ENCODE measurements at places on chromosomes 5 and 9.
A peak's percentile ranks its signal among the peaks of the same experiment; 100 is the strongest.

DNA sequence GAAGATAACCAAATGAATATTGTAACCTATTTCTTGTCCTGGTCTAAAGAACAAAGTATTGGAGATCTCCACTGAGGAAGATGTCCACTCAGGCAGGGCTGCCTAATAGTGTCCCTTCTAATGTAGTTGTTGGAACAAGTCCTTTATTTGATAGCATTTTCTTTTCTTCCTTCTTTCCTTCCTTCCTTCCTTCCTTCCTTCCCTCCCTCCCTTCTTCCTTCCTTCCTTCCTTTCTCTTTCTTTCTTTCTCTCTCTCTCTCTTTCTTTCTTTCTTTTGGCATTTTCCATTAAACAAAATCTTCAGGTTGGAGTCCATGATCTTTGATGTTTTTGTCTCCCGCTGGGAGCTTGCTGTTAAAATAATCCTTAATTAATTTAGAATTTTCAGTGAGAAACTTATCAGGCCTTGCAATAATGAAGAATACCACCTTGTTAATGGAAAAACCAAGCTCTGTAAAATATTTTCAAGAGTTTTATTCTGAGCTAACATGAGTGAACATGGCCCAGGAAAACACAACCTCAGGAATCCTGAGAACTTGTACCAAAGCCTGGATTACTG lies 43.5 kb upstream of the TENT2 start:
- no peak for DNase-seq

- DNase-seq: no peak
These were observed 17.5 kb downstream of the TLE1 start for GRCh38 chr9:81671880-81672280.

DNA sequence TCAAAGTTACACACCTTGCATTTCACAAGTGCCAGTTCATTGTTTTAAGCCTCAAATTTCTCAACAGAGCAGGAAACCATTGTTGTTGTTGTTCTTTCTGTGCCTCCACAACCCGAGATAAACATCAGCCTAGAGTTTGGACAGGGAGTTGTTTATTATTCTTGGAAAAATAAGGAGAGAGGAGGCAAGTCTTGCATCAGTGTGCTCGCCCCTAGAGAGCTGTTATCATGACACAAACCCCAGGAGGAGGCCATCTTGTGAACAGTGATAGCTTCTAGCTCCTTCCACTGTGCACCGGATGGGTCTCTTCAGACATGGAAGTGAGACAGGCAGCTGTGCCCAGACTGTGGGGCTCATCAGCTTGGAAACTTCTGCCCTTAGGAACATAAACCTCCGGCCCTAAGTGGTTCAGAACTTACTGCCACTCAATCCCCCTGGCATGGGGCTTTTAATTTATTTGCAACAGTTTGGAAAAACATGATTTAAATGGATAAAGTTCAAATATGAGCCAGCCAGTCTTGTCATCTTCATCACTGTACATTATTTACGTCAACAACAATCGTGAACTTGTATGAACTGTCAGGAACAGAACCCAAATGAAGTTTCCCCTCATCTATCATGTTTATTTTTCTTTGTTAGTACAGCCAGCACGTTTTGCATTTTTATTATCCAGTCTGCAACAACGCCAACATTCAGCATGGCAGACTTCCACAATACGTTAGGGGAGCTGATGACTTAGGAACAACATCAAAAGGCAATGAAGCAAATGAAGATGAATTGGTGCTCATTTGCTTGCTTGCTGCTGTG lies 181.7 kb upstream of the S1PR3 start:
- DNase-seq: no peak

- DNase-seq: no peak
These were observed 87.6 kb downstream of the PCDH1 start for GRCh38 chr5:141790630-141791029.

- DNase-seq: no peak
These were observed 13.6 kb upstream of the PHF19 start for GRCh38 chr9:120890320-120891244.

GRCh38 chr9:127529671-127530070 lies 78.4 kb downstream of the LRSAM1 start:
- no peak for DNase-seq

- DNase-seq: no peak
These were observed 98.0 kb downstream of the HSD17B3 start for GRCh38 chr9:96203867-96204501.

DNA sequence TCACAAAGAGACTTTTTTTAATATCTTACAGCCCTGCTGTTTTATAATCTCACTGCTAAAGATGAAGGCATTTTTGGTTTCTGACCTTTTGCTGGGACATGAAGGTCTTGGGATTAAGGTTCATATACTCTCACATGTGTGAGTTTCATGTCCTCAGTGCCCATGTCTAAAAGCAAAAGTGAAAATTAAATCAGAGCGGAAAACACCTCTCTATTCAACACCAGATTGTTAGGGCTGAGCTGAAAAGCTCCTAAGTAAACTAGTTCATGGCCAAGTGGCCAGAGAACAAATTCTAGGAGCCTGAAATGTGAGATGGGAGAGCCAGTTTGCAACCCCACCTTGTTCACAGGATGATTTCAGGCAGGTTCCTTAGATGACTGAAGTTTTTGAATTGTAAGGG lies 110.9 kb downstream of the GRIA1 start:
- DNase-seq: no peak

DNA sequence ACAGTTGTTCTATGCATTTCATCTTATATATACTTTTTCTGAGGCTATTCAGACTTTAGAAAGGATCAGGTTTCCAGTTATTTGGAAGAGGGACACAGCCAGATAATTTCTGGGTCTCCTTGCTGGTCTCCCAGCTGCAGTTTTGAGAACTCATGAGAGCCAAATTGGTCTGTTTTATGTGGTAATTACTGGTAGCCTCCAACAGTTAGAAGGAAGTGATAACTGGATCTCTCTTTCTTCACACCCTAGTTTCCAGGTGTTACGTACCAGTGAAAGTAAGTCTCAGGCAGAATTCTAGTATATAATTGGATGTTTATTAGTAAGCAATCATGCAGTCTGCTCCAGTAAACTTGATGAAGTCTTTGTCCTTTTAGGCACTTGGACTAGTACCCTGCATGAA lies 63.2 kb upstream of the RPS23 start:
- no peak for DNase-seq

DNA sequence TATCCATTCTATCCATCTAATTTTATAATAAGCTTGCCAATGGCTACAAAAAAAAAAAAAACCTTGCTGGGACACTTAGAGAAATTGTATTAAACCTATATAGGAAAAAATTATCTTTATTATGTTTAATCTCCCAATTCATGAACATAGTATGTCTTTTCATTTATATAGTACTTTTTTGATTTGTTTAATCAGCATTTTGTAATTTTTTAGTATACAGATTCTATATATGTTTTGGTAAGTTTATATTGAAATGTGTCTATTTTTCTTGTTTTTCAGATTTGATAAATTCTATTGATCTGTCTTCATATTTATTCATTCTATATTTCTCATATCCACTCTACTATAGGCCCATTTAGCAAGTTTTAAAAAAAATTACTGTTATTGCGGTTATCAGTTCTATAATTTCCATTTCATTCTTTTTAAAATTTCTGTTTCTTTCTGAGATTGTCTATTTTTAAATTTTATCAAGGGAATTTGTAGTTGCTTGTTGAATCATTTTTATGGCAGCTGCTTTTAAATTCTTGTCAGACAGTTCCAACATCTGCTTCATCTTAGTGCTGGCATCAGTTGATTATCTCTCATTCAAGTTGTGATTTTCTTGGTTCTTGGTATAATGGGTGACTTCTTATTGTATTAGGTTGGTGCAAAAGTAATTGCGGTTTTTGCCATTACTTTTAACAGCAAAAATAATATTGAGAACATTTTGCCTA lies 170.1 kb upstream of the S1PR3 start:
- no peak for DNase-seq

- DNase-seq: no peak
These were observed 68.0 kb upstream of the POU5F2 start for GRCh38 chr5:93809430-93809829.

DNA sequence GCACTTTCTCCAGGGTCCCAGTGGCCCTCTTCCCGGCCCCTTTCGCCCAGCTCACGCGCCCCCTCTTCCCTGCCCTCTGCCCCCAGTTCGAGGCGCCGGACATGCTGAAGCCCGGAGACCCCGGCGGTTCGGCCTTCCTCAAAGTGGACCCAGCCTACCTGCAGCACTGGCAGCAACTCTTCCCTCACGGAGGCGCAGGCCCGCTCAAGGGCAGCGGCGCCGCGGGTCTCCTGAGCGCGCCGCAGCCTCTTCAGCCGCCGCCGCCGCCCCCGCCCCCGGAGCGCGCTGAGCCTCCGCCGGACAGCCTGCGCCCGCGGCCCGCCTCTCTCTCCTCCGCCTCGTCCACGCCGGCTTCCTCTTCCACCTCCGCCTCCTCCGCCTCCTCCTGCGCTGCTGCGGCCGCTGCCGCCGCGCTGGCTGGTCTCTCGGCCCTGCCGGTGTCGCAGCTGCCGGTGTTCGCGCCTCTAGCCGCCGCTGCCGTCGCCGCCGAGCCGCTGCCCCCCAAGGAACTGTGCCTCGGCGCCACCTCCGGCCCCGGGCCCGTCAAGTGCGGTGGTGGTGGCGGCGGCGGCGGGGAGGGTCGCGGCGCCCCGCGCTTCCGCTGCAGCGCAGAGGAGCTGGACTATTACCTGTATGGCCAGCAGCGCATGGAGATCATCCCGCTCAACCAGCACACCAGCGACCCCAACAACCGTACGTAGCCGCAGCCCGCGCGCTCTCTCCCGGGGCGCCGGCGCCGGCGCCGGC lies 1.0 kb downstream of the PRDM6 start:
- no peak for DNase-seq

DNA sequence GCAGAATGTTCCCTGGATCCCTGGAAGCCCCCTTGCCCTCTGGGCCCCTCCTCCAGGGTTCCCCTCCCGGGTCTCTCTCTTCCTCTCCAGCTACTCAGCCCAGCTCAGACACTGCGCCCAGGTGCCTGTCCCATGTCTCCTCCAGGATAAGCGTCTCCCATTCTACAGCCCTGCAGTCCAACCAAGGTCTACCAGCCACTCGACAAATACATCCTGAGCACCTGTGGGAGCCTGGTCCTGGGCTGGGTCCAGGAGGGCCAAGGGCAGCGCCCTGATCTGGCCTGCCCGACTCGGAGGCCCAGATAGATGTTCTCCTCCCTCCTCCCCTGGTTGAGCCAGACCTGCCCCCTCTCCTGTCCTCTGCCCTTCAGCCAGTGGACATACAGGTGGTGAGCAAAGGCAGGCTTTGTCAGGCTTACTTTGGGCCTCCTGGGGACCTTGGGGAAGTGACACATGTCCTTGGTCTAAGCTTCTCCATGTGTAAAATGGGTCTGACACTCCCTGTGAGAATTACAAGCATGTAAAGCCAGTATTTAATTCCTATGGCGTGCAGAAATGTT lies 1.4 kb downstream of the FLT4 start:
- no peak for DNase-seq

DNA sequence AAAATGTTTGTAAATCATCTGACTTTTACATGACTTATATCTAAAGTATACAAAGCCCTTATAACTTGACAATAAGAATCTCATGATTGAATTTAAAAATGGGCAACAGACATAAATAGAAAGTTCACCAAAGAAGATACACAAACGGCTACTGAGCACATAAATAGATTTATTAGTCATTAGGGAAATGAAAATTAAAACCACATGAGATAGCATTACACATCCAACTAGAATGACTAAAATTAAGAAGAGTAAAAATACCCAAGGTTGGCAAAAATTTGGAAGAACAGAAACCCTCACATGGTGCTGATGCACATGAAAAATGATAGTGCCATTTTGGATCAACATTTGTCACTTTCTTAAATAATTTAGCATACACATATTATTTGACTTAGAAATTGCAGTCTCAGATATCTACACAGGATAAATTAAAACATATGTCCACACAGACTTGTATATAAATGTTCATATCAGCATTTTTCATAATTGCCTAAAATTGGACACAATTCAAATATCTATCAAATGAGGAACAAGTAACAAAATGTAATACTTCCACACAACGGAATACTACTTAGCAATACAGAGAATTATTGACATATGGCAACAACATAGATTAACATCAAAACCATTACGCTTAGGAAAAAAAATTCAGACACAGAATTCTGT lies 359.1 kb upstream of the DAB2 start:
- no peak for DNase-seq

DNA sequence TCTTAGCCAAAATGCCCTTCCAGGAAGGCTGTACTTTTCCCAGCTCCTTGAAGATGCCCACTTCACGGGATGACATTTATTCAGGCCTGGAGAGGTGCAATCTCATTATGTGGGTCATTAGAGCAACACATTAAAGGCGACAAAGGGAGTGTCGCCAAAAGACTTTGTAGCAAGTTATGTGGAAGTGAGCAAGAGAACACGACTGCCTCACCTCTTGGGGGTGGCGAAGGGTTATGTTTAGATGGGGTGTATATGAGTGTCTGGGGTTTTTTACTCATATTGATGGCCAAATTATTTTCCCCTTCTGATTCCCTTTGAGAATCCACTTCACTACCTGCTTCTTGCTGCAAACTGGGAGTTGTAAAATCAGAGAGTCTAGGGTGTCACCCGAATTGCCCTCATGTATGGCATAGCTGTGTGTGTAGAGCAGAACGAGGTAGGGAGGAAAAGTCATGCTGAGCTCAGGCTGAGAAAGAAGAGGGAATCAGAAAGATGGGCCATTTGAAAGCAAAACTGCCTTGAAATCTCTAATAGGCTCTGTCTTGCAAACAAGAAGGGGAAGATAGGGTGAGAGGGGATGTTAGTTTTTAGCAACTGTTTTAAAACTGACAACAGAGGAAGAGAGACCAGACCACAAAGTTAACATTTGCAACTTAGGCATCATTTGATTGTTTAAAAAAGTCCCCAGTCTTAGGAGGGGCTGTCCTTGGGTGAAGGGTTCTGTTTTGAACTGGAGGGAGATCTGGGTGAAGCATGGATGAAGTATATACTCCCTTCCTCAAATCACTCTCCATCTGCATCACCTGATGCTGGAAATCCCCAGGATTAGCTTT lies 97.1 kb upstream of the IL12B start:
- DNase-seq: peak; percentile 50

GRCh38 chr9:89604729-89605464 lies at the start of gene GADD45G:
GADD45G (plus strand) TSS chr9:89605012; CDS start chr9:89605122, 110 bp downstream.
- peak; percentile 82 for DNase-seq

GRCh38 chr9:125133403-125134329 lies 9.7 kb downstream of the SCAI start:
- no peak for DNase-seq

GRCh38 chr9:84900421-84900820 lies 230.9 kb downstream of the NTRK2 start:
- no peak for DNase-seq

GRCh38 chr5:36946101-36946500 lies 69.5 kb downstream of the NIPBL start:
- no peak for DNase-seq

GRCh38 chr5:145981589-145982571 lies 45.5 kb downstream of the SH3RF2 start:
- no peak for DNase-seq

DNA sequence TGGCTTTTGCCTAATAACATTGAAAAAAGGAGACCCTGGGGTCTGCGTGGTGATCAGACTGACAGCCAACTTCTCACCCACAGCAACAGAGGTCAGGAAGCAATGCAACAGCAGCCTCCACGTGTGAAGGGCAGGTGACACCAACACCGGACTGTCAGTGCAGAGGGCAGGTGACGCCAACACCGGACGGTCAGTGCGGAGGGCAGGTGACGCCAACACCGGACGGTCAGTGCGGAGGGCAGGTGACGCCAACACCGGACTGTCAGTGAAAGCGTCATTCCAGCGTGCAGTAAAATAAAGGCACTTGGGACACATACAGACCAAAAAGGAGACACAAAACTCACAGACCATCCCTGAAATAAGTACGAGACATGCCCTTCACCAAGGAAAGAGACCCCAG lies 37.2 kb upstream of the CEP72 start:
- DNase-seq: no peak
